Esophagus squamous epithelium (tissue), 5 donors: ENCODE measurements at places on chromosomes 6 and 20. TPM values are rescaled to one million over a fixed set of nuclear protein-coding genes. Genes with fewer than 3 reads are reported as not detected.

The ADRM1 gene
- 126 TPM for total RNA-seq

- peak overlapping the region; percentile 80 for H3K4me3 ChIP-seq
- peak overlapping the region; percentile 98 for H3K27ac ChIP-seq
- no peaks in the 10 kb centered on the region for H3K36me3 ChIP-seq
- no peak for DNase-seq
- H3K4me1 ChIP-seq, result peaks cover 15% of the 10 kb centered on the region
Measured at GRCh38 chr6:36443471-36444428, 950 bp downstream of the KCTD20 start.

GRCh38 chr20:58511364-58511763 is 3.8 kb downstream of the APCDD1L start:
- no peak overlapping the region for H3K4me3 ChIP-seq
- peaks cover 12% of the 10 kb centered on the region for H3K4me1 ChIP-seq
- H3K27ac ChIP-seq, result no peak overlapping the region
- H3K27me3 ChIP-seq, result peaks cover 47% of the 10 kb centered on the region

- H3K4me3 ChIP-seq, result no peak overlapping the region
- no peaks in the 10 kb centered on the region for H3K36me3 ChIP-seq
- no peaks in the 10 kb centered on the region for H3K27me3 ChIP-seq
Measured at GRCh38 chr6:149028767-149029405, 282.1 kb downstream of the UST start.

DNA sequence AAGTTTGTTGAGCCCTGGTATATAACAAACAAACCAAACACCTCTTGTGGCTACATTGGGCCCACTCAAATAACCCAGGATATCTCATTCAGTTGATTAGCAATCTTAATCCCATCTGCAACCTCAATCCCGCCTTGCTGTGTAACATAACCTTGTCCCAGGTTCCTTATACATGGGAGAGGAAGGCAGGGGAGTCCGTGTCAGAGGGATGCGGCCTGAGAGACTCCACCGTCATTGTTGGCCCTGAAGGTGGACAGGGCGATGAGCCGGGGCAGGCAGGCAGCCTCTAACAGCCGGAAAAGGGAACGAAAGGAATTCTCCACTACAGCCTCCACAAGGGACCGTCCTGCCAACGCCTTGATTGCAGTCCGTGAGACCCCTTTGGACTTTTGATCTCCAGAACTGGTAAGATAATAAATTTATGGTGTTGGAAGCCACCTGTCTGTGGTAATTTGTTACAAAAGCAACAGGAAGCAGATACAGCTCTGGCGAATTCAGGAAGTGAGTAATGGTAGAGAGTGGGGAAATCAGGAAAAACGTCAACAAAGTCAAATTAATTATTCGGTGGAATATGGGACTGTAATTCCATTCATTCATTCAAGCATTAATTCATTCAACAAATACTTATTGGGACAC is 124.5 kb upstream of the SALL4 start:
- H3K27ac ChIP-seq, result no peak overlapping the region
- DNase-seq, result no peak
- H3K4me1 ChIP-seq, result no peaks in the 10 kb centered on the region
- H3K36me3 ChIP-seq, result no peaks in the 10 kb centered on the region
- H3K27me3 ChIP-seq, result no peaks in the 10 kb centered on the region

DNA sequence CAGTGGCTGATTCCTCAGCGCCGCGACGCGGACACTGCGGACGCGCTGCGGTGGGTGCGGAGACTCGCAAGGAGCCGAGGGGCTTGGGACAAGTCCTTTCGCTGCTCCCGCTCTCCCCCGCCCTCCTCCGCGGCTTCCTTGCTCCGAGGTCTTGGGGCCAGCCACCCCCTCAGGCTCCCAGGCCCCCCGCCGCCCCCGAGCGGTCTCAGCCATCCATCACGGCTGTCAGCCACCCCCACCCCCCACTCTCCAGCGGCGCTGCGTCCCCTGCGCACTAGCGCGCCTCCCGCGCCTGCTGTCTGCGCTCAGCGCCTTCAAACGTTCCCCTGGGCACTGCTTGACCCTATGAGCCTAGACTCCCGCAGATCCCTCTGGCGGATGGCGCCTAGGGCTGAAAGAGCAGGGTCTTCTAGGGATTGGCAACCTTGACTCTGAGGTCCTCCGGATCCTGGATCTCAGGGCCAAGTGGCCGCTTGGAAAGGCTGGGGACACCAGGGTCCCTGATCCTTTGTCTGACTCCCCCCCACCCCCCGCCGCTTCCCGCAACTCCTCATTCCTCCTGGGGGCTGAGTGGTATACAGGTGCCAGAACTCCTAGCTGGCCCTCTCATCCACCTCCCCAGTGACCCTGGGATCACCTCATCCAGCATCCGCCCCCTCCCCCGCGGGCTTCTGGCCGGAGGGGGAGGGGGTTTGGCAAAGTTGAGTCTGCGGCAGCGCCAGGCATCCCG is 1.4 kb downstream of the SLC12A5 start:
- no peak for DNase-seq
- no peak overlapping the region for H3K4me3 ChIP-seq
- H3K4me1 ChIP-seq, result peaks cover 11% of the 10 kb centered on the region
- peaks cover 3% of the 10 kb centered on the region for H3K27me3 ChIP-seq

DNA sequence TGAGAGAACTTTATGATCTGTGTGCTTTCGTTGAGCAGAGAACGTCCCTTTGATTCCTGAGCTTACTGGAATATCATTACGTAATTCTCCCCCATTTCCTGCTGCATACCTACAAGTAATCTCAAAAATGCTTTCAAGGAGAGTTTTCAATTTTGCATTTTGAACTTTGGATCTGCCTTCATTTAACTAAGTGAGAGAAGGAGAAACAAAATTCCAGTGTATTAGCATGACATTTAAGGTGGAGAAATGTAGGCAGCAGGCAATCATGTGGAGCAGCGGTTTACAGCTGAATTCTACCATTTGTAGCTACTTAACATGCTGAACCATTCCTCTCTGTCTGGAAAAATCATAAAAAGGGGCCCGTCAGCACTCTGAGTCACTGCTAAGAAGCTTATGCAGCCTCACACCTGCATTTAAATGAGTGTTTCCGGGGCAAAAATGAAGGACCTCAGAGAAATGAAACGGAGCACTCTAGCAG is 451.5 kb downstream of the PLCB1 start:
- no peaks in the 10 kb centered on the region for H3K4me1 ChIP-seq
- H3K27me3 ChIP-seq, result no peaks in the 10 kb centered on the region
- H3K36me3 ChIP-seq, result no peaks in the 10 kb centered on the region
- no peak overlapping the region for H3K27ac ChIP-seq

- no peaks in the 10 kb centered on the region for H3K4me1 ChIP-seq
- H3K27me3 ChIP-seq, result no peaks in the 10 kb centered on the region
- DNase-seq, result no peak
- H3K27ac ChIP-seq, result no peak overlapping the region
- H3K36me3 ChIP-seq, result no peaks in the 10 kb centered on the region
Measured at GRCh38 chr6:166670894-166671293, 43.8 kb upstream of the RPS6KA2 start.

DNA sequence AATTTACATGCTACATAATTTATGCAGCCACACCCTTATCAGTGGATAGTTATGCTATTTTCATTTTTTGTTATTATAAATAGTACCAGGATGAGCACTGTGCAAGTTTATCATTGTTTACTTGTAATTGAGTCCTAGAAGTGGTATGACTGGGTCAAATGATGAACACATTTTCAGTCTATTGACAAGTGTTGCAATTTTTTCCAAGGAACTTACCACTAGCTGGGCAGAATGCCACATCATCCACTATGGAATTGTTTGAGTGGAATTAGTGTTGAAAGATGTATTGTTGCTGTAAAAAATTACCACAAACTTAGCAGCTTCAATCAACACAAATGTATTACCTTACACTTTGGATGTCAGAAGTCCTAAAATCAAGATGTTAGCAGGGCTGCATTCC is 38.1 kb upstream of the OPN5 start:
- H3K4me3 ChIP-seq, result no peak overlapping the region
- H3K27me3 ChIP-seq, result no peaks in the 10 kb centered on the region
- H3K4me1 ChIP-seq, result no peaks in the 10 kb centered on the region
- no peak for DNase-seq

GRCh38 chr20:38173237-38174156 is 8.4 kb upstream of the TGM2 start:
- peaks cover 41% of the 10 kb centered on the region for H3K4me1 ChIP-seq
- no peak overlapping the region for H3K27ac ChIP-seq
- H3K4me3 ChIP-seq, result no peak overlapping the region
- H3K36me3 ChIP-seq, result no peaks in the 10 kb centered on the region
- no peaks in the 10 kb centered on the region for H3K27me3 ChIP-seq

The NHSL1 gene
- 37.6 TPM for total RNA-seq

- H3K4me1 ChIP-seq, result peaks cover 67% of the 10 kb centered on the region
- no peaks in the 10 kb centered on the region for H3K27me3 ChIP-seq
- no peak for DNase-seq
- H3K27ac ChIP-seq, result no peak overlapping the region
Measured at GRCh38 chr6:25168637-25169036, 110.5 kb upstream of the CARMIL1 start.

DNA sequence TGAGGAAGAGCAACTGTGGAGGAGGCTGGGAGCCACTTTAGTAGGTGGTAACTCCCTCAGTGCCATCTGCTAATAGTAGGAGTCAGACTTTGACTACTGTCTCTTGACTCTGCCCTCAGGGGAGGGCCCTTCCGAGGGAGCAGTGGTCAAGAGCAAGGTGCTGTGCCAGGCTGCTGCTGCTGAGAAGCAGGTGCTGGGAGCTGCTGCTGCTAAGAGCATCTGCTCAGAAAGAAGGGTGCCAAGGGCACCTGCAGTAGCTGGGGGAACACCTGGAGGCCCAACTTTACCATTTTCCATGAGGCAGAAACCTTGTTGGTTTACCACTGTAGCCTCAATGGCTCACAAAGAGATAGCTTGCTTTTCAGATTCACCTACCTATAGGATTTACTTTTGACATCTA is 18.5 kb downstream of the GGTLC1 start:
- no peak overlapping the region for H3K27ac ChIP-seq
- no peaks in the 10 kb centered on the region for H3K4me1 ChIP-seq
- no peaks in the 10 kb centered on the region for H3K36me3 ChIP-seq
- no peak for DNase-seq
- H3K27me3 ChIP-seq, result no peaks in the 10 kb centered on the region
- H3K4me3 ChIP-seq, result no peak overlapping the region

DNA sequence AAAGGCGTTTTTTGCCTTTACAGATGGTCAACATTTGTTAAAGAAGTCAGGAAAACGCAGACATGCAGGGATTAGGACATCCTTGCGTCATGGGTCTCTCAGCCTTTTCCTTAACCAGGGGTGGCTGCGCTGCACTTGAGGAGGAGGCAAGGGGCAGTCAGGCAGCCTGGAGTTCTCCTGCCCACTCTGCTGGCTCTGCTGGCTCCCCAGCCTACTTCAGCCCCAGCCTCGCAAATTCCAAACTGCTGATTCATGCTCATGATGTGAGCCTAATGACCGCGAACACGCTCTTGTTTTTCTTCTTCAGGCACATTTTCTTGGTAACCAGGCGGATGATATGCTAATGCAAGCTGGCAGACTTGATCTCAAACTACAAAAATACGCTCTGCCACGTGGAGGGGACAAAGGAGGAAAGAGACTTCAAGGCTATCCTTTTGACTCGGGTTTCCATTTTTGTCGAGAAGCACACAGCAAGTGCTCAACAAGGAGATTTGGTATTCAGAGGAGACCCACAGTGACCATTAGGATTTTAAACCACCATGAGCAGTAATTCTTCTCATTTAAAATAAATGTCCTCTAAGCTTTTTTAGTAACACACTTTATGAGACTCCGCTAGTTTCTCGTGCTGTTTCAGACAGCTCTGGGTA is 290.3 kb upstream of the STXBP5 start:
- H3K27ac ChIP-seq, result peak overlapping the region; percentile 83
- H3K4me1 ChIP-seq, result peaks cover 8% of the 10 kb centered on the region
- no peak for DNase-seq
- H3K4me3 ChIP-seq, result peak overlapping the region; percentile 42
- no peaks in the 10 kb centered on the region for H3K36me3 ChIP-seq
- no peaks in the 10 kb centered on the region for H3K27me3 ChIP-seq

- H3K27ac ChIP-seq, result no peak overlapping the region
- no peak for DNase-seq
- H3K4me1 ChIP-seq, result no peaks in the 10 kb centered on the region
- no peak overlapping the region for H3K4me3 ChIP-seq
- H3K36me3 ChIP-seq, result no peaks in the 10 kb centered on the region
Measured at GRCh38 chr6:73028893-73029450, 196.3 kb downstream of the KHDC1L start.

The RPN2 gene
- total RNA-seq, result 167 TPM

The ISM1 gene
- 2.3 TPM for total RNA-seq

GRCh38 chr6:7052443-7053011 is 55.2 kb upstream of the RREB1 start:
- peak overlapping the region; percentile 93 for H3K27ac ChIP-seq
- peak overlapping the region; percentile 73 for H3K4me3 ChIP-seq
- DNase-seq, result no peak
- H3K4me1 ChIP-seq, result peaks cover 64% of the 10 kb centered on the region
- H3K36me3 ChIP-seq, result no peaks in the 10 kb centered on the region
- H3K27me3 ChIP-seq, result no peaks in the 10 kb centered on the region

GRCh38 chr6:155654474-155654873 is 198.8 kb upstream of the NOX3 start:
- no peaks in the 10 kb centered on the region for H3K27me3 ChIP-seq
- no peak overlapping the region for H3K4me3 ChIP-seq
- no peak for DNase-seq
- H3K36me3 ChIP-seq, result no peaks in the 10 kb centered on the region
- no peaks in the 10 kb centered on the region for H3K4me1 ChIP-seq

GRCh38 chr6:89440200-89440599 is 7.2 kb downstream of the ANKRD6 start:
- H3K27me3 ChIP-seq, result no peaks in the 10 kb centered on the region
- no peaks in the 10 kb centered on the region for H3K36me3 ChIP-seq
- no peak for DNase-seq
- peaks cover 5% of the 10 kb centered on the region for H3K4me1 ChIP-seq
- no peak overlapping the region for H3K27ac ChIP-seq
